ENCODE measurements at places on chromosomes 12 and 14. TPM values are rescaled to one million over a fixed set of nuclear protein-coding genes. Genes with fewer than 3 reads are reported as not detected.

The SERPINA4 gene
- total RNA-seq = not detected

The TAS2R14 gene
- 0.88 TPM for total RNA-seq

The SPIC gene
- total RNA-seq = not detected

The TEP1 gene
- total RNA-seq = 30.5 TPM

The TBX3 gene
- total RNA-seq = 43.8 TPM

The GYS2 gene
- not detected for total RNA-seq

The IGFBP6 gene
- 22.0 TPM for total RNA-seq

The ARL1 gene
- 50.0 TPM for total RNA-seq

The PRH2 gene
- total RNA-seq = not detected

The LTBR gene
- 174 TPM for total RNA-seq

Data from lower leg skin (tissue), 4 donors.